Naive thymus-derived CD4-positive, alpha-beta T cell (primary cell): ENCODE measurements at places on chromosomes 7 and 10.

- no peak for DNase-seq
Measured at GRCh38 chr7:68288144-68288593, 1291.5 kb downstream of the TYW1 start.

DNA sequence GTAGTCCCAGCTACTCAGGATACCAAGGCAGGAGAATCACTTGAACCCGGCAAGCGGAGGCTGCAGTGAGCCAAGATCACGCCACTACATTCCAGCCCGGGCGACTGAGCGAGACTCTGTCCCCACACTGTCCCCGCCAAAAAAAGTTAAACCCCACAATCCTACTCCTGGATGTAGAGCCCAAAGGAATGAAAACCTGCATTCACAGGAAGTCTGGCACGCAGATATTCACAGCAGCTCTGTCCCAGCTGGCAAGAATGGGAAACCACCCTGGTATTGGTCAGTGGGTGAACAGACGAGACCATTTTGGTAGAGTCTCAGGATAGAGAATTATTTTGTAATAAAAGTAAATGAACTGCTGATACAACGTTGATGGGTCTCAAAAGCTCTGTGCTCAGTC, 225.2 kb downstream of the MAD1L1 start:
- no peak for DNase-seq

- no peak for DNase-seq
Measured at GRCh38 chr7:102258073-102258748, 28.5 kb upstream of the SH2B2 start.

DNA sequence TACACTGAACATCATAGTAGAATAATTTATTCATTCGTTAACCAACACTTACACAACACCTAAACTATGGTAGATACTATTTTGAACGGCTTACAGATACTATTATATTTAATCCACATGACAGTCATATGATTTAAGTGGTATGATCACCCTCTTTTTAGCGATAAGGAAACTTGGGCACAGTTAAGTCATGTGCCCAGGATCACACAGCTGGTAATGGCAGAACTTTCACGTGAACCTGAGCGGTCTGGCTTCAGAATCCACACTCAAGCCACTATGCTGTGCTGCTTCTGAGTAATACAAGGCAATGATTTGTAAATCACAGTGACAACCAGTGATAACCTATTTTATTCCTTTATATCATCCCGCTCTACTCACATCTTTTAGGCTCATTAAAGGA, 99.1 kb downstream of the CELF2 start:
- no peak for DNase-seq

DNA sequence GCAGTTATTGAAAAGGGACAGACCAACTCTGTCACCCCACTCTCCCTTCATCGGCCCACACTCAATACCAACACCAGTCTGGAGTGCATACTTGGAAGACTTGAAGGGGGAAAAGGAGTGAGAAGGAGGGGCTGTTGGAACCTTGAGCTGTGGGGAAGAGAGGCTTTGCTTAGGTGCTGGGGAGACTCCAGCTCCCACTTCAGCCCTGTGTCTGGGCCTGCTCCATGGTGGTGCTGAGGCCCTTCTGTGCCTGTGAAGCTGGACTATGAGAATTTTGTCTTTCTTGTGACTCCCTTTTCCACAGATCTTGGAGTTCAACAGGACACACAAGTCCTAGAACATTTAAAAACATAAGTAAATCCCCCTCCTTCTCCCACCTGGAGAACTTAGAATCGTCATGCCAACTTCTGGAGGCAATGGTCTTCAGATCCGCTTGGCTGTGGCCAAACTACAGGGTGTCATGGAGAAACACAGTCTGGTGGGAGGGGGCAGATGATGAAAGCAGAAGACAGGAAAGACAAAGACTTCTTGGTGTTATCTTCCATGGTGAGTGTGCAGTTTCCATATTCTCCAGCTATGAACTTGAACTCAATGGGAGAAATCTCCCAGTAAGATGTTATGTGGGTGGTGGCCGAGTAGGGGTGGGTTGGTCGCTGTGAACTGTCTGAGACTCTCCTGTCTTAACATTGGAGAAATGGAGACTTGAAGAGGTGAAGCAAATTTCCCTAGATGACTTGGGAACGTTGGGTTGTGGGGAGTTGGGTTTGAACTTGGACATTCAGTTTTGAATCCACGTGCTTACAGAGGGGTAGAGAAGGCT, 18.4 kb upstream of the GIMAP8 start:
- DNase-seq, result no peak

- DNase-seq, result no peak
Measured at GRCh38 chr7:110157631-110158362, 933.1 kb upstream of the LRRN3 start.

DNA sequence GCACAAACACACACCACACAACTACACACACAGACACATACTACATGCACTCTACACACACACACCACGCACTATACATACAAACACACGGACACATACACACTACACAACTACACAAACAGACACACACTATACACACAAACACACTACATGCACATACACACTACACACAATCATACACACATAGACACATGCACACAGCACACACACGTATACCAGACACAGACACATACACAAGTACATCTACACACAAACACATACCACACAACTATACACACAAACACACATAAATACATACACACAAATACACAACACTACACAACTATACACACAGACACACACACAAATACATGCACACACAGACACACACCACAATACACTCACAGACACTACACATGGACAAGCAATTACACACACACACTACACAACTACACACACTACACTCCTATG, 4.6 kb downstream of the GPR15LG start:
- DNase-seq, result no peak

GRCh38 chr7:80189638-80190037, 55.0 kb downstream of the GNAI1 start:
- DNase-seq, result no peak

- no peak for DNase-seq
Measured at GRCh38 chr10:99522470-99523250, 10.1 kb upstream of the NKX2-3 start.

DNA sequence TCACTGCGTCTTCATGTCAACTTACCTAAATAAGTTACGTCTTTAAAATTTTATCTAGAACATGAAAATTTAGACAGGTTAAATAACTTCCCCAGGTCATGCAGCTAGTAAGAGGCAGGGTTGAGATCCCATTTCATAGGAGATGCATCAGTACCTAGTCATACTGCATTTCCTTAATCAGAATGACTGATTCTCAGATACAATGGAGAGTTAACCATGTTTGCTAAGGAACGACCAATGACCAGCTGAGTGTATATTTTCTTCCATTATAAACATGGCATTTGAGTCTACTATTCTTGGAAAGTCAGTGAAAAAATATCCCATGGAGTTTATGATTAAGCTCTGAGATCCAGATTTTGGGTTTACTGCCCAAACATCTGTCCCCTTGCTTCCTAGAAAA, 39.6 kb downstream of the ENTPD1 start:
- no peak for DNase-seq

DNA sequence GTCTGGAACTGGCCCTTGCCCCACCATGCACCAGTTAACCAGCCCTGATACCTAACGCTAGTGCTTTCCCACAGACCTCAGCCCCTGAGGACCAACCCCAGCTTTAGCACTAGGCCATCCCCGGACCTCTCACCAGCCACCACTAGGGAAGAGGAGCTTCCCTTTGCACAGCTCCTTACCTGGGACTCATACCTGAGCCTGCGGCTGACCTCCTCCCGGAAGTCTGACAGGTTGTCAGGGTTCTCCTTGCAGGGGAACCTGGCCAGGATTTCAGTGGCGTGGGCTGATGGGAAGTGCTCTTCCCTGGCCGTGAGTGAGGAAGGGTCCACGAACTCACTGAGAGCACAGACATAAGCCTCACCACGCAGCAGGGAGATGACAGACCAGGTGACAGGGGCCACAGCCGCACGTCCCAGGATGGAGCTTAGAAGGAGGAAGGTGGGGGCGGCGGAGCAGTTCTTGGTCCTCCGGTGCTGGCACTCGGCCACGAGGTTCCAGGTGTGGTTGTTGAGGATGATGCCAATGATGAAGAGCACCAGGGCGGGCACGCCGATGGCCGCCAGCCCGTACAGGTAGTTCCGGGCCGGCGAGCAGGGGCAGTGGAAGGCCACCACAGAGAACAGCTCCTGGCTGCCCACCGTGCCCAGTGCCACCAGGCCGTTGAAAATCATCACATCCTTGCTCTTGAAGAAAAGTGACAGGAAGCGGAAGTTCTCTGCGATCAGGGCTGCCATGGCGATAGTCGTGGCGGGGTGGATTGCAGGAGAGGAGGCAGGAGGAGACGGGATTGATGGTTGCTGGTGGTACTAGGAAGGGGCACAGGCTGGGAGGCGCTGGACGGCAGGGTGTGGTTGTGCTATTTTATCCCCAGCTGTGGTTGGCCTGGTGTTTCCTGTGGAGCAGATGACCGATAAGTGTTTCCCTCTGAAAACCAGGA, 2.7 kb downstream of the CALHM2 start:
- no peak for DNase-seq

DNA sequence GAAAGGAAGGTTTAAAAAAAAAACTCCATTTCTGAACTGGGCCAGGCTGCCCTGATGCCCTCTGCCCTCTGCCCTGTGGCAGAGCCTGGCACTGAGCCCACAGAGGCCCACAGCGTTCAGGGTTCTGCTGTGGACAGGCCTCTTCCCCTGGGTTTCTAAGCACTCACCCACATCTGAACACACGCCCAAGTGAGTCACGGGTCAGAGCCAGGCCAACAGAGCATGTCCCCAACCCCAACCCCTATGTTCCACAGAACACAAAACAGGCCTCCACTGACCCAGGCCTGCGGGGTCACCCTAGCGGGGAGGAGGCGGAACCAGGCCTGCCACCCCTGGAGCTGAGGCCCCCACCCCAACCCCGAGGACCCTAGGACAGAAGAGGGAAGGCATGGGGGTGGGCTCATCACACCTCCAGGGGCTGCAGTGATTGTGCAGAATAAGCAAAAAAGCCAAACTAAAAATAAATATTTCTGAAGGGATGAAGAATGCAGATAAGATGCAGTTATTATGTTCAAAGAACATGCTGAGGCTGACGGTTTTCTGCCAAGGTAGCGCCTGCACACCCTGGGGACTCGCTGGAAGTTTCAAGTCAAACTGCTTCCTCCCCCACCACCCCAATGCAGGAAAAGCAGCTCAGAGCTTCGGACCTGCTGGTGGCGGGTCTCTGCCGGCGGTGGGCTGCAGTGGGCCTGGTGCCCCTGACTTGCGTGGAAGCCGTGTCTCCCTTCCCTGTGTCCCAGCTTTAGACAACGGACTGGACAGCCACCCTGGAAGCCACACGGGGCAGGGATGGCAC, 5.4 kb downstream of the WDR86 start:
- no peak for DNase-seq

DNA sequence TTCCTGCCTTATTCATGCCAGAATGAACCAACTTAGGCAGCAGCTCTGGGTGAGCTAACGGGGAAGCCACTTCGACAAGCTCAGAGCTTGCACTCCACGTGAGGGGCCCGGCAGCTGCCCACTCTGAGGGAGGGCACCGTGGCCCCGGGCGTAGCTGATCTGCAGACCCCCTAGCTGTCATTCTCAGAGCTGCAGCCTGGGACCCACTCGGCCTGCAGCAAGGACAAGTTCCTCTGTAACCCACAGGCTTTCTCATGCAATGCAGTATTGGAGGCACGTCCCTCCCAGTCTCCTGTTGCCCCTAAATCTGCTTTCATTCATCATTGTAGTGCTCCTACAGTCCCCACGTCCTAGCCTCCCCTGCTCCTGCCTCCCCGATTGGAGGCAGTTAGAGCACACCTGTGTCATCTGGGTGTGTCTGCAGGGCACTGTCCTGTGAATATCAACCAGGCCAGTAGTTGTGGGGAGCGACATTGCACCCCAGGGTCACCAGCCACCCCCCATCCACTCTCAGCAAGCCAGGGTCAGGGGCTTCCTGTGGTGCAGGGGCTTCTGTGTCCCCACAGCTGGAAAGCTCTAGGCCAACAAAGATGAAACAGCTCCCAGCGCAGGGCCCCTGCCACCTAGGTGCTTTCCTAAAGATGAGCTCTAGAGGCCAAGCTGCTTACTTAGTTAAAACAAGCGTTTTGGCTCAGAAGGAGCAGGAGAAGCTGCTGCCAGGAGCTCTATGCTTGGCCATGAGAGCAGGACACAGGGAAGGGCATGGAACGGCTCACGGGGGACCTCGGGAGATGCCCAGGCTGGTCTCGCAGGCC, 333.6 kb downstream of the ADARB2 start:
- DNase-seq, result peak; percentile 13

DNA sequence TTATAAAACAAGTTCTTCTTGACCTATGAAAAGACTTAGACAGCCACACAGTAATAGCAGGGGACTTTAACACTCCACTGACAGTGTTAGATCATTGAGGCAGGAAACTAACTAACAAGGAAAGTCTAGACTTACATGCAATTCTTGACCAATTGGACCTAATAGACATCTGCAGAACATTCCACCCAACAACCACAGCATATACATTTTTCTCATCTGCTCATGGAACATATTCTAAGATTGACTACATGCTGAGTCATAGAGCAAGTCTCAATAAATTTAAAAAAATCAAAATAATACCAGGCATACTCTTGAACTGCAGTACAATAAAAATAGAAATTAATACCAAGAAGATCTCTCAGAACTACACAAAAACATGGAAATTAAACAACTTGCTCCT, 219.5 kb upstream of the HPS1 start:
- DNase-seq, result no peak

GRCh38 chr7:55087521-55087961, 68.7 kb downstream of the EGFR start:
- DNase-seq, result no peak

- no peak for DNase-seq
Measured at GRCh38 chr7:64793106-64793755, 997 bp upstream of the ZNF138 start.

DNA sequence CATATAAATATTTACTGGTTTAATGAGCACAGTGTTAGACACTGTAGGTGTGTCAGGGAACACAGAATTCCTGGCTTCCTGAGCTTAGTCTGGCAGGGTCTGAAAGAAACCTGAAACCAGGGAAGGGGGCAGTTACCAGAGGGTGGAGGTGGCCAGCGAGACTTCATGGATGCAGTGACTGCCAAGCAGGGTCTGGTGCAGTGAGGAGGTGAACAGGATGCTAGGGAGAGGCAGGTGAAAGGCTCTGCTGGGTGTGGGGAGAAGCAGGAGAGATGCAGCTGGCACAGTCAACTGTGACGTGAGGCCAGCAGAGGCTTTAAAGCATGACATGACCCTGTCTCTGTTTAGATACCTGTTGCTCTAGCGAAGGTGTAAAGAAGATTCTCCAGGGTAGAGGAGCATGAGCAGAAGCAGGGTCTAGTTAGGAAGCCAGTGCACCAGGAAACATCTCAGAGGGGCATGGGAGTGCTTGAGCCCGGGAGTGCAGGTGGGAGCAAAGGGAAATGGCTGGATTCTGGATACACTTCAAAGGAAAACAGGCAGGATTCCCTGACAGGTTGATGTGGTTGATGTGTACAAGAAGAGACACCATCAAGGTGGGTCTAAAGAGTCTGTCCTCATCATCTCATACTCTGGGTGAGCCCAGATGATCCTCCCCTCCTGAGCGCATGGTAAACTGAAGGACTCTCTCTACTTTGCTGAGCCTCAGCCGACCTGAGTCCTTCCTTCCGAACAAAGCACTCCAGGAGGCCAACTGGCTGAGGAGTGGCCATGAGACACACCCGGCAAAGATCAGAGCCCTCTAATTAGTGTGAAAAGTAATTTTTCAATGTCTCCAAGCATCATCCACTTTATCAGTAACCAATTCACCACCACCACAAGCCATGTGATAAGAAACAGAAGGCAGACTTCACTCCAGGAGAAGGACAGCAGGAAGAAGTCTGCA, 186.8 kb downstream of the COBL start:
- no peak for DNase-seq
